ENCODE measurements at places on chromosomes 16 and 17. TPM values are rescaled to one million over a fixed set of nuclear protein-coding genes. Genes with fewer than 3 reads are reported as not detected.

Gene LDAF1
- 65.5 TPM for total RNA-seq

Gene KRT15
- total RNA-seq: 0.72 TPM

GRCh38 chr17:20275653-20276052, 191.7 kb downstream of the LGALS9B start:
- no peak for DNase-seq

- no peak for DNase-seq
Measured at GRCh38 chr16:75070012-75070841, 46.4 kb downstream of the LDHD start.

- no peak for DNase-seq
Measured at GRCh38 chr17:55072898-55073297, 104.3 kb downstream of the STXBP4 start.

DNA sequence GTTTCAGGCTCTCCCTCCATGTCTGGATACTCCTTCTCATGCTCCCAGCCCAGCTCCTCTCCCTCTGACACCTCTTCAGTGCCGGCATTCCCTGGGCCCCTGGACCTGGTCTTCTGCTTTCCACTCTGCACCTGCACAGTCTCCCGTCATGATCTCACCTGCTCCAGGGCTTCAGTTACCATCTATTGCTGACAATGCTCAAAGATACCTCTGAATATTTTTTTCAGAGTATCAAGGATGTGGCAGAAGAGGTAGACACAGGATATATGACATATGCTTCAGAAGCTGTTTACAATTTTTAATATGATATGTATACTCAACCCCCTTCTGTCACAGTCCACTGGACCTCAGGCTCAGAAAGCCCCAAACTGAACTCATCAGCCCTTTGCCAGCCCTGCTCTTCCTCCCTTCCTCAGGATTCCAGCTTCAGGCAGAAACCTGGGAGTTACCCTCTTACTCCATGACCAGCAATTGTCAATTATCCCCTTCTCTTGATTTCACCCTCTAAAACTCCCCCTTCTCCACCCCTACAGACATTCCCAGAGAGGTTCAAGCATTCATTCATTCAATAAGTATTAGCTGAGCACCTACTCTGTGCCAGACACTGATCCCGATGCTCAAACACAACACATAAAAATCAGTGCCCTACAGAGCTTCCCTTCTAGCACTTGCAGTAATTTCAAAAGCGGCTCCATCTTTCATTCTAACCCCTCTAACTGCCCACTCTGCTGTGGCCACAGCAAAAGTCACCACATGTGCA, 7.8 kb upstream of the MLLT6 start:
- no peak for DNase-seq

- DNase-seq: no peak
Measured at GRCh38 chr17:48526608-48527546, 3.9 kb downstream of the HOXB1 start.

DNA sequence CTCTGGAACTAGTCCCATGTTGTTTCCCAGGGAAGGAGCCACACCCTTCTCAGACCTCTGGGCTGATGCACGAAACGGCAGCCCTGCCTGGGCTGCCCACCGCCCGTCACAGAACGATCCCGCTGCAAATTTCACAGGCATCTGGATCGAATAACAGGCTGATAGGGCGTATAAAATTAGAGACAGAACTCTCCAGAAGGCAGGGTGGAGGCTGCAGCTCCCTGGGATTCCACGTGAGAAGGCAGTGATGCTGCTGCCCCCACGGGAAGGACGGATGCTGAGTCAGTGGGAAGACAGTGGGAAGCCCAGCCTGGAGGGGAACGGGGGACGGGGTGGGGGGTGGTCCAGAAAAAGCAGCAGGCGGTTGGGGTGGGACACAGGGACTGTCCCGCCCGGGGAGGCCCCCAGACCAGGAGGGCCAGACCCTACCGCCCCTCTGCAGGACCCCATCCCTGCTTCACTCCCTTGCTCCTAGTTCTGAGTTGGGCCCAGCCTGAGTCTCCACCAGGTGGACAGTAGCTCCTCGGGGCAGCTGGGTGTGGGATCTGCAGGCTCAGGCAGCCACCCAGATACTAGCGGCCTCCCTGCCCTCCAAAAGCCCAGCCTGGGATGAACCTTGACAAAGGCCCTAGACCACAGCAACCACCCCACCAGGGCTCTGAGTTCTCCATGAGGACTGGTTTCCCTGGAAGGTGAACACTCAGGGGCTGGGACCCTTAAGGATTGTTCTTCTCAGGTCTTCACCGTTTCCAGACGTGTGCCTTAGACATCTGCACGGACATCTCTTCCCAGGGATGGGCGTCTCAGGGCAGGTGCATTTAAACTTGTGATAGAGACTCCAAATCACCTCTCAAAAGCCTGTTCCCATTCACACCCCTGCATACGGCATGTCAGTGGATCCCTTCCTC, 117.8 kb downstream of the METRNL start:
- peak; percentile 81 for DNase-seq

Gene HOXB1
- total RNA-seq: not detected

DNA sequence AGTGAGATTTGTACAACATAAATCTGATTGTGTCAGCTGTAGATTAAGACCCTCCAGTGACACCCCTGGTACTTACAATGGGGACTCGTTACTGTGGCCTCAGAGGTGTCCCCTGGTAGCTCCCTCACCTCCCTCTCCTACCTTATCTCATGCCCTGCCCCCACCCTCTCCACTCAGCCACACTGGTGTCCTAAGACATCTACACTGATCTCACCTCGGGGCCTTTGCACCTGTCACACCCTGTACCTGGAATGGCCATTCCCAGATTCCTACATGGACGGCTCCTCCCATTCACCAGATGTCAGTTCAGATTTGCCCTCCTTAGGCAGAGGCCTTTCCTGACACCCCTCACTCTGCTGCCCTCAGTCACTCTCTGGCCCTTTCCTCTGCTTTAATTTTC, 319.3 kb downstream of the CPPED1 start:
- DNase-seq: no peak

DNA sequence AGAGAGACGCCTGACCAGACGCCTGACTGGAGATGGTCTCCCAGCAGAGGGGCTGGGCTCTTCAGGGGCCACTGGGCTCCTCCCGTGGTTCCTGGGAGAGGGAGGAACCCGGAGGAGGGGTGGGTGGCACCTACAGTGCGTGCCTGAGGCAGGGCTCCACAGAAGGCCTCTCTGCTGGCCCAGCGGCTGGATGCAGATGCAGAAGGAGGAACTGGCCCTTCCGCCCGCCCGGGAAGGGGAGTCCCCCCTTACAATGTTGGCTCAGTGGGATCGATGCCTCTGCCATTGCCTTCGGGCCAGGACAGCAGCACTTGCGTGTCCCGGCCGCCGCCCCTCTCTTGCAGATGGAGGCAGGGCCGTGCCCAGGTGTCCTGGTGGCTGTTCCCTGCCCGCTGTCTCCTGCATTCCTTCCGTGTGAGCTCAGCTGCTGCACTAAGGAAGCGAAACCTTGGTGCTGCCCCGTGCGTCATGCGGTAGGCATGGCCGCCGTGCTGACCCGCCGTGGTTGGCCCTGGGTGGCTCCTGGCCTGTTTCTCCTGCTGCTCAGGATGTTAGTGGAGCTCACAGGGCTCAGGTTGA, 15.1 kb downstream of the BAIAP2 start:
- DNase-seq: no peak

DNA sequence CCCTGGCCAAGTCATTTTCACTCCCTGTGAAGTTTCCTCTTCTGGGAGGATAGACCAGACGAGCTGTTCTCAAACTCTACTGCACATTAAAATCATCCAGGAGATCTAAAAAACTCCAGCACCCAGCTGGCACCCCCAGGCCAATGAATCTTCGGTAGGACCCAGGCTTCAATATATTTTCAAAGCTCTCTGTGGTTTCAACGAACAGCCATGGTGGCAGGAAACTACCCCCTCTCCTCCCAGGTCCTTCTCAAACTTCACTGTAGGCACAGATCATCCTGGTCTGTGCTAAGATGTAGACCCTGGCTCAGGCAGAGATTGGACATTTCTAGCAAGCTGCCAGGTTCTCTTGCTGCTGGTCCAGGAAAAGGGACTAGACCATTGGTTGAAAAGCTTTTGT, 38.7 kb upstream of the GRIN2A start:
- no peak for DNase-seq

- no peak for DNase-seq
Measured at GRCh38 chr17:54861471-54861983, 39.1 kb upstream of the TOM1L1 start.

GRCh38 chr16:86823888-86824671, 245.7 kb downstream of the FOXL1 start:
- peak; percentile 96 for DNase-seq

DNA sequence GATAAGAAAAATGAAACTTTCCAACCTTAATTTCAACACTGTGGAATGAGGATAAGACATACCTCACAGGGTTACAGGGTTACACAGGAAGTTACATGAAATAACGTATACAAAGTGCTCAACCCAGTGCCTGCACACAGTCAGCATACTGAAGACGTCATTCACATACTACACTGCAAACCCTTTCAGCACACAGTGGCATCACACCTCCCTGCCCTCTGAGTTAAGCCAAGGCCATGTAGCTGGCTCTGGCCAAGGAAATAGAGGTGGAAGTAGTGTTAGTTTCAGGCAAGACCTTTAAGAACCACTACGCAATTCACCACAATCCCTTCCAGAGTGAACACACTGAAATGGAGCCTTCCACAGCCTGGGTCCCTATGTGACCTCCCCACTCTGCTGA, 46.6 kb upstream of the GSG1L start:
- no peak for DNase-seq

DNA sequence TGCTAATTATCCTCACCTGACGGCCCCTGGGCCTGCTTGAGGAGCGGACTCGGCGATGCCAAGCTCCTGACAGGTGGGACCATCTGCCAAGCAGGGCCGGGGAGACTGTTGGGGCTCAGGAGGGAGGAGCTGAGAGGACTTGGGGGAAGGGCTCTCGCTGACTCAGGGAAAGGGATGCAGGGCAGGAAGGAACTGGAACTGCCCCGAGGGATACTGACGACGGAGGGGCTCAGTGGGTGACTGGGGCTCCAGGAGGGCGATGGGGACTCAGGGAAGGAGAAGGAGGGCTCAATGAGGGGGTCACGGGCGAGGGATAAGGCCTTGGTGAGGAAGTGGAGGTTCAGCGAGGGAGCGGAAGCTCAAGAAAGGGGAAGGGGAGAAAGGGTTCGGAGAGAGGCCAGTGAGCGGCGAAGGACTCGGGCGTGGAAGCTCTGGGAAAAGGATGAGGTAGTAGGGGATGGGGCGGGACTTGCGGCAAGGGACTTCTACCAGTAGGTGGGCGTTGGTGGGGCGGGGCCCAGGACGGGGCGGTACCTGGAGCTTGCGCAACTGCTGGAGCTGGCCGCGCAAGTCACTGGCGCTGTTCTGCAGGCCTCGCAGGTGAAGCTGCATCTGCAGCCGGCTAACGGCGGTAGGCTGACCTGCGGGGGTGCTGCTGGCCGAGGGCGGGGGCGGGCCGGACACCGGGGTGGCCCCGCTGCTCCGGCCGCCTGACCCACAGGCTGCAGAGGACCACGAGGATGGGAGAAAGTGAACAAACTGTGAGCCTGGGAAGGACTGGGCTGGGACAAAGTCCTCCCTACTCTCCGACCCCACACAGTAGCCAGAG, 46.5 kb downstream of the SRCIN1 start:
- peak; percentile 88 for DNase-seq

DNA sequence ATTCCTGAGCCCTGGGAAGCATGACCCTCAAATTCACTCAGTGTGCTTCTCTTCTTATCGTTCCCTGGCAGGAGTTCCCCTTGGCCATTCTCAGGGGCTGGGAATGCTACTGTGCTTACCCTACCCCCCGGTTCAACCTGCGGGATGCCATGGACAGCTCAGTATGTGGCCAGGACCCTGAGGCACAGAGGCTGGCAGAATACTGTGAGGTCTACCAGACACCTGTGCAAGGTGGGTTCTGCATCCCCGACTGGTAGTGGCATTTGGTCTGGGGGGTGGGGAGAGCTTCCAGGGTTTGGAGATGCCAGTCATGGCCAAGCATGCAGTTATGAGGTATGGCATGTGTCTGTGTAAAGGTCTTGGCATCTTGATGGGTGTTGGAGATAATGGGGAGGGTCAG, 39.4 kb downstream of the WSCD1 start:
- no peak for DNase-seq

DNA sequence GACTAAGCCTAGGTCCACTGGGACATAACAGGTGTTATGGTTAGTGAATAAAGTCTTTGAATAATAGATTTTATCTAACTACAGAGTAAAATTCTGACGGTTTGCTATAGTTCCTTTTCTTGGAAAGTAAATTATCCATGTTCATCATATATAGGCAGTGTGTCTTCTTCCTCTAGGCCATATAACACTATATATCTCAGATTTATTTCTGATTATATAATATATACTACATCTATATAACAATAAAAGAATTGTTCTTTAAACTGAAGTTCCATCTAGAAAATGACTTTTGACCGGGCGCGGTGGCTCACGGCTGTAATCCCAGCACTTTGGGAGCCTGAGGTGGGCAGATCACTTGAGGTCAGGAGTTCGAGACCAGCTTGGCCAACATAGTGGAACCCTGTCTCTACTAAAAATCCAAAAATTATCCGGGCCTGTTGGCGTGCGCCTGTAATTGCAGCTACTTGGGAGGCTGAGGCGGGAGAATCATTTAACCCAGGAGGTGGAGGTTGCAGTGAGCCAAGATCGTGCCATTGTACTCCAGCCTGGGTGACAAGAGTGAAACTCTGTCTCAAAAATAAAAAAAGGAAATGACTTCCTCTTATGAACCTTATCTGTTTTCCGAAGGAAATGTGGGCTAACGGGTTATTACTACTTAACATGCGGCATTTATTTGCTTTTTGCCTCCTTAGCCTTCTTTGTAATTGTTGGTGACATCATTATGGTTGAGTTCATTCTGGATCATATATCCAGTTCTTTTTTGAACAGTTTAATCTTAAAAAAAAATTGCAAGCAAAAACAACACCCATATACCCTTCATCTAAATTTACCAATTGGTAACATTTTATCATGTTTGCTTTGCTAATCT, 29.2 kb downstream of the NOL11 start:
- no peak for DNase-seq

DNA sequence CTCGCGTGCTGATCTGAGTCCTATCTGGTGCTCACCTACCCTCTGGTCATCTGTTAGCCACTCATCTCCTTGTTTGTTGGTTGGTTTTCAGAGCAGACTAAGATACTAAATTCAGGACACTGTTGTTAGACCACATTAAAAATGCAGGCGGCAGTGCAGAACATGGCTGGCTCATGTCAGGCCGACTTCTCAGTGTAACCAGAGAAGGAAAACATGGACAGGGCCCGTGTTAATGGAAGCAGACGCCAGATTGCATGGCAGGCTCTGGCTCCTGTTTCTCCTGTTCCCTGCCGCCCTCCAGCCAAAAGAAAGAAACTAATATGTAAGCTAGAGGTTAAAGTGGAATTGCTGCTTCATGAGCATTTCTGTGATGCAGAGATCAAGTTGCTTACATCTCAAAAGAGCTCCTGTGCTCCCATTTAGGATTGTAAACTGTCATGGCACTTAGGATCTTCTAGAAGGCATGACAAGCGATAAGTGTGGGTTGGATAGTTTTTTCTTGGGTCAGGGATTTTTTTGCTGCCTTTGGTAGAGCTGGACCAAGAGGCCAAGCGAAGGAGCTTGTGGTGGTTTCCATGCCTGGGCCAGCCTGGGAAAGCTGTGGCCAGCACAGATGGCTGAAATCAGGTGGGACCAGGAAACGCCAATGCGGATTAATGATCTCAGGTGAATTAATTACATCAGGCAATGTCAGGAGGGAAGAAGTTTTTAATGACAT, 56.1 kb downstream of the YPEL2 start:
- DNase-seq: peak; percentile 73
